Urinary bladder (tissue), 4 donors: ENCODE measurements at places on chromosomes 2 and 18. TPM values are rescaled to one million over a fixed set of nuclear protein-coding genes. Genes with fewer than 3 reads are reported as not detected.

- peak; percentile 20 for DNase-seq
These were observed 88.0 kb downstream of the MEMO1 start for GRCh38 chr2:31922542-31923408.

GRCh38 chr2:83196225-83196624 is 1262.9 kb downstream of the SUCLG1 start:
- DNase-seq = peak; percentile 13

The MOGAT1 gene
- not detected for total RNA-seq

GRCh38 chr2:62408241-62408677 is 97.7 kb downstream of the TMEM17 start:
- DNase-seq = no peak

GRCh38 chr2:187580462-187581124 is 26.4 kb upstream of the TFPI start:
- no peak for DNase-seq

The CFAP221 gene
- 0.95 TPM for total RNA-seq

The ESCO1 gene
- 41.8 TPM for total RNA-seq

- no peak for DNase-seq
These were observed 186.3 kb downstream of the KCNE4 start for GRCh38 chr2:223238301-223238700.

GRCh38 chr2:195652911-195653310 is 4.1 kb upstream of the SLC39A10 start:
- no peak for DNase-seq

- DNase-seq = no peak
These were observed 111.6 kb downstream of the ATL2 start for GRCh38 chr2:38265461-38265860.

DNA sequence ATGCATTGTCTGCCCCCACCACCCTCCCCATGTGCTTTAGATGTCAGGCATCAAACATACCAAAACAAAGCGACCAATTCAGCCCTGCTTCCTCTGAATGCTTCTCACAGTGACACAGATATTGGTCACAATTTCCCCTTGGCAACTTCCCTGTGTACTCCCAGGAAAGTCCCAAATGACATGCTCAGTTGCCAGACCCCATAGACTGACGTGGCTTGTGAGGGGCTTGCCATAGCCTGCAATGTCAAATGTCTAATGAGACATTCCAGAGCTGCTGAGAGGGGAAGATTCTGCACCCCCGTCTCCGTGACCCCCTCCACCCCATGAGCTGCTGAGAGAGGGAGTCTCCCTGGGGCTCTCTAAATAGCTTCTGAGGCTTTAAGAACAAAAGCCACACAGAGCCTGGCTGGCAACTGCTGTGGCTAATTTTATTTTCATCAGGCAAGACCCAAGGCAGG is 47.3 kb downstream of the RFTN2 start:
- no peak for DNase-seq

GRCh38 chr2:117856415-117857210 is 42.1 kb downstream of the DDX18 start:
- no peak for DNase-seq

DNA sequence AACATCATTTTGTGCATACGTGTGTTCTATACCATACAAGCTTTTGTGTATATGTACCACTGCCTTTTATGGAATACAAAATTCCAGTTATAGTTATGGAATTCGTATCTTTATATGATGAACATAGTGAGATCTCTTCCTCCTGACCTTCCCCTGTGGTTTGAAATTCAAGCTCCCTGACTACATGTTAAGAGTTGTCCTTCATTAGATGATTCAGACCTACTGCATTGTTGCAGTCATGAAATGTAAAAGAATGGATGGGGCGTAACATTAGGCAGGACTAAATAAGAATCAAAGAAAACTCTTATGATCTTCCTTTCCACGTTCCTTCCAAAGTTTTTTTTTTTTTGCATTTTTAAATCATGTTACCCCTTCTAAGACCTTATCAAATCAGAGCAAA is 107.1 kb downstream of the UNC80 start:
- no peak for DNase-seq

The GATA6 gene
- total RNA-seq = 42.0 TPM

DNA sequence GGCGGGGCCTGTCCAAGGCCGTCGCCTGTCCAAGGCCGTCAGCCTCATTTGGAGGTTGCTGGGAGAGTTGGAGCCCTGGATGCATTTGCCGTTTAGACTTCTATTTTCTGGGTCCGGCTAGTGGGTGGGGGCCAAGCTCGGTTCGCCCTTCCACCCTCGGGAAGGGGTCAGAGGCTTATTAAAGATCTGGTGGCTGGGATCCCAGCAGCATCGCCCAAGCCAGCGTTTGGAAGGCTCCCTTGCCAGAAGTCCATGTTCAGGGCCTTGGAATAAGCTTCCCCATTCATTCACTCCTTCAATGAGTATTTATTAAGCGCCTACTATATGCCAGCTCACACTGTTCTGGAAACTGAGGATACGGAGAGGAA is 516 bp upstream of the DOCK10 start:
- no peak for DNase-seq

The KCNG2 gene
- total RNA-seq = 0.21 TPM

DNA sequence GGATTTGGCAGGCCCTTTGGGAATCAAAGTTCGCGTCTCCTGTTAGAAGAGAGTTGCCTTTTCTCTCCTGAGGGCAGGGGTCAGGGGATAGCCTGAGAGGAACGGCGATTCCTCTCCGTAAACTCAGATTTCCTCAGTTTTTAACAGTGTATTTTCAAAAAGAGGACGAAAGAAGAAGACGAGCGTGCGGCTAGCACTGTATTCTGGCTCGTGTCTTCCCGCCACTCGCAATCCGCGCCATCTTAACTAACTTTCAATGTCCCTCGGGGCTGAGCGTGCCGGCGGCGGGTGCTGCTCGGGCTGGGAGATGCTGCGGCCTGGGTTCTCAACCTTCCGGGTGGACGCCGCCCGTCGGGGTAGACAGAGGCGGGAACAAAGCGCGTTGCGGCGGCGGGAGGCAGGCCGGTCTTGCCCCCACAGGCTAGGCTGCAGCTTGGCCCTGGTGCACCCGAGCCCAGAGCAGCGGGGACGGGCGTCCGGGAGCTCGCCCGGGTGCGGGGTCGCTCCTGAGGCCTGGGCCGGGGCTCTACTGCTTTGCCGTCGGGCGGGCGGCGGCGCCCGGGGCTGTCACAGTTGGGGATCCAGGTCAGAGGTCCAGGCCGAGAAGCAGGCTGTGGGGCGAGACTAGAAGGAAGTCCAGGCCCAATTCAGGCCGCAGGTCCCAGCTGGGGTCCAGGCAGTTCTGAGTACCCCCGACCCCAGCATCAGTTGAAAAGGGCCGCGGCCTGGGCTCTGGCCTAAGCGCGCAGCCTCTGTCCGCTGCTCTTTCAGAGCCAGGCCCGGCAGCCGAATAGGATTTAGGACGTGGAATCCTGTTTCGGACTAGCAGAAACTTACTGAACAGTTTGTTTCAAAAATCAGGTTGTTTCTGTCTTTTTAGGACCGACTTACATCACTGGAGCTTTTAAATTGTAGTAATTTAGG is 11.8 kb downstream of the TBR1 start:
- no peak for DNase-seq

- no peak for DNase-seq
These were observed 19.0 kb upstream of the SAG start for GRCh38 chr2:233288663-233289062.

DNA sequence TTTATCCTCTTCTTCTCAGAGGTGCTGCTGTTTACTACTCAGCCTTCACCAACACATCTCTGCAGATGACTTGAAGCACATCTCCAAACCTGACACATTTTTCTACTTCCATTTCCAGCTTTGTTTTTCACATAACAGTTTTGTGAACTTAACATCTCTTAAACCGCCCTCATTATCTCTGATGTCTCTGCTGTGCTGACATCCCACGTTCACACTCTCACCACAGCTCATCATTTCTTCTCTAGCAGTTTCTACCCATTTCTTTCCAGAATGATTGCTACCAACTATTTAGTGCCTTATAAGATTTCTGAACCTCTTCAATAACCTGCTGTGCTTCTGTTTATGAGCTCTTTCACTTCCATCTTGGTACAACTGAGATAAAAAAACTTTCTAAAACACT is 238.0 kb downstream of the PTPRM start:
- DNase-seq = no peak

The MRPS5 gene
- total RNA-seq = 43.5 TPM
